ENCODE measurements at places on chromosomes 6 and 20.

DNA sequence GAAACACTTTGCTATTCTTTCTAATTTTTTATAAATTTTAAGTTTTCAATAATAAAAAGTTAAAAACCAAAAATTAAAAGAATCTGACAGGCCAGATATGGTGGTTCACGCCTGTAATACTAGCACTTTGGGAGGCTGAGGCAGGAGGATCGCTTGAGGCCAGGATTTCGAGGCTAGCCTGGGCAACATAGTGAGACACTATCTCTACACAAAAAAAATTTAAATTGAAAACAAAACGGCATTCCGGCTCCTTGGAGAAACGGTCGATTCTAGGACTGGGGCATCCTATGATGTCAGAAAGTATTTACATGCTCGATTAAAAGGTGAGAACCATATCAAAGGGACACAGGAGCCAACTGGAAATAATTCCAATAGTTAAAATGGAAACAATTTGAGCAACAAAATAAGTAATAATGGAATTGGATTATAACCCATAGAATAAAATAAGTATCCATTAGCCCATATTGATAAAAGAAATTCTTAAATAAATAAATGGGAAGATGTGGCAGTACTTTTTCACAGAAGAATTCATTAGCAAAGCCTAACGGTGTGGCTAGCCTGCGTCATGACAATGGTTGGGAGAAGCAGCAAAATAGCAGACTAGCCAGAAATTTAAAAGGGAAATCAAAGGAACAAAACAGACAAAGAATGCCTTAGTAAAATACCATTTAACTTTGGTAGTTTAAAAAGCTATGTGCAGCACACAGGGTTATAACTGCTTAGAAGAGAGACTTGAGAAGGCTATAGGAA lies 21.3 kb downstream of the HLA-E start:
- no peak for DNase-seq

DNA sequence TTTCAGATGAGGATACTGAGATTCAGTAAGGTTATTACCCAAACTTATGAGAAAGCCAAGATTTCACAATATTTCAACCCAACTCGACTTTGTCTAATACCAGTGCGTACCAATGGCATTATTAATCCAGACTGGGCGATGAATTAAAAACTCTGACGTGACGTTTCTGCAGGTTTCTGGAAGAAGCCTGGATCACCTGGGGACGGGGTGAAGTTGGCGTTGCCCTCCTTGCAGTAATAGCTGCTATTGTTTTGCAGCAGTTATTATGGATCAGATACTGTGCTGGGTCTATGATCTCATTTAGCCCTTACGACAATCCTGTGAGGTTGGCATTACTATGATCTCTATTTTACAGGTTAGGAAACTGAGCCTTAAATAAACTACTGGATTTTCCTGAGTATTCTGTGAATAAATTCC lies 569 bp upstream of the CDC5L start:
- no peak for DNase-seq

DNA sequence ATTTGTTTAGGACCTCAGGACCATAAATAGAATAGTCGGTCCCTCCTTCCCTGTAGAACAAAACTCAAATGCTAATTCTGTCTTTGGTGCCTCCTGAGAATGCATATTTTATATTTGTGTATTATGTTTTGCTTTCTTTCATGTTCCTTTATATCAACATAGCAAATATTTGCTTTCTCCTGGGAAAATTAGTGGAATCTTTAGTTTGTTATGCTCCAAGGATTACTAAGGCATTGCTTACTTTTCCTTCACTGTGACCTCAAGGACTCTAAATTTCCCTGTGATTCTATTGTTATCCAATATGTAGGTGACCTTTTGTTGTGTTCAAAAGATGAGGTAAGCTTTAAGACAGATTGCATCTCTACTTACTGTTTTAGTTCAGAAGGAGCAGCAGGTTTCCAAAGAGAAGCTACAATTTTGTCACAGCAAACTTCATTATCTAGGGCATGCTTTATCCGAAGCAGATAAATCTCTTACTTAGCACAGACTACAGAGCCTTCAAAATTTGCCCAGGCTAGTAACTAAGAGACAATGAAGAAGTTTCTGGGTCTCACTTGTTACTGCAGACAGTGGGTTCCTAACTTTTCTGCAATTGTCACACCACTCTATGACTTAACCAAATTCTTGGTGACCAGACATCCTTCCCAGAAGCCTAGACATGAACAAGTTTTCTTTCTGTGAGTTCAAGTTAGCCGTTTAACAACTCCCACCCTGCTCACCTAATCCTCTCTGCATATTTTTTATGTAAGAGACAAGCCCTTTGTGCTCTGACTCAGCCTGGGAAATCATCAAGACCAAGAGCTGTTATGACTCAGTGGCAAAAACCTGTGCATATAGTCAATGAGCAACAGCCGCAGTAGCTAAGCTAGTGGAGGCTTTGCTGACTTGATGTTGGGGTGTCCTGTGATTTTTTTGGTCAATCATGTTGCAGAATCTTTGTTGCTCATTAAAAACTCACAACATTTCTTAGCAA lies 378.8 kb downstream of the QKI start:
- no peak for DNase-seq

- DNase-seq = no peak
Observed at GRCh38 chr6:57019434-57019833, 27.1 kb upstream of the KIAA1586 start.

GRCh38 chr20:29742699-29743100 lies 1514.8 kb upstream of the DEFB115 start:
- no peak for DNase-seq

- no peak for DNase-seq
Observed at GRCh38 chr6:4585682-4586468, 190.3 kb upstream of the CDYL start.

- no peak for DNase-seq
Observed at GRCh38 chr6:82273295-82273694, 25.8 kb upstream of the IBTK start.

- DNase-seq = no peak
Observed at GRCh38 chr6:165833355-165833754, 170.3 kb upstream of the PDE10A start.

GRCh38 chr20:34305333-34306230 lies 2.4 kb upstream of the AHCY start:
- DNase-seq = no peak

DNA sequence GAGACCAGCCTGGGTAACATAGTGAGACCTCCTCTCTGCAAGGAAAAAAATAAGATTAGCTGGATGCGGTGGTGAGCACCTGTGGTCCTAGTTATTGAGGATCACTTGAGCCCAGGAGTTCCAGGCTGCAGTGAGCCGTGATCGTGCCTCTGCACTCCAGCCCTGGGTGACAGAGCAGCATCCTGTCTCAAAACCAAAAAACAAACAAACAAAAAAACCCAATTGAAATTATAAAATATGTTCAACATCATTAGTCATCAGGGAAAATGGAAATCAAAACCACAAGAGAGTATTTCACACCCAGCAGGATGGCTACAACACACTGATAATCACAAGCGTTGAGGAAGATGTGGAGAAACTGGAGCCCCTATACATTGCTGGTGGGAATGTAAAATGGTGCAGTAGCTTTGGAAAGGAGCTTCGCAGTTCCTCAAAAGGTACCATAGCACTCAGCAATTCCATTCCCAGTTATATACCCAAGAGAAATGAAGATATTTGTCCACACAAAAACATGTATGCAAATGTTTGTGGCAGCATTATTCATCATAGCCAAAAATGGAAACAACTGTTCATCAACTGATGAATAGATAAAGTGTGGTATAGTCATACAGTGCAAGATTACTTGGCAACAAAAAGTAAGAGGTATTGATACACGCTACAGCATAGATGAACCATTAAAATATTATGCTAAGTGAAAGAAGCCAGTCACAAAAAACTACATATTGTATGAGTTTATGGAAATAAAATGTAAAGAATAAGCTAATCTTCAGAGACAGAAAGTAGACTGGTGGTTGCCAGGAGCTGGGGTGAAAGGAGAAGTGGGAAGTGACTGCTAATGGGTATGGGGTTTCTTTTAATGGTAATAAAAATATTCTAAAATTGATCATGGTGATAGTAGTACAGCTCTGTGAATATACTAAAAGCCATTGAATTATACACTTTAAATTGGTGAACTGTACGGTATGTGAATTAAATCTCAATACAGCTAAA lies 38.7 kb upstream of the RIPOR2 start:
- no peak for DNase-seq

DNA sequence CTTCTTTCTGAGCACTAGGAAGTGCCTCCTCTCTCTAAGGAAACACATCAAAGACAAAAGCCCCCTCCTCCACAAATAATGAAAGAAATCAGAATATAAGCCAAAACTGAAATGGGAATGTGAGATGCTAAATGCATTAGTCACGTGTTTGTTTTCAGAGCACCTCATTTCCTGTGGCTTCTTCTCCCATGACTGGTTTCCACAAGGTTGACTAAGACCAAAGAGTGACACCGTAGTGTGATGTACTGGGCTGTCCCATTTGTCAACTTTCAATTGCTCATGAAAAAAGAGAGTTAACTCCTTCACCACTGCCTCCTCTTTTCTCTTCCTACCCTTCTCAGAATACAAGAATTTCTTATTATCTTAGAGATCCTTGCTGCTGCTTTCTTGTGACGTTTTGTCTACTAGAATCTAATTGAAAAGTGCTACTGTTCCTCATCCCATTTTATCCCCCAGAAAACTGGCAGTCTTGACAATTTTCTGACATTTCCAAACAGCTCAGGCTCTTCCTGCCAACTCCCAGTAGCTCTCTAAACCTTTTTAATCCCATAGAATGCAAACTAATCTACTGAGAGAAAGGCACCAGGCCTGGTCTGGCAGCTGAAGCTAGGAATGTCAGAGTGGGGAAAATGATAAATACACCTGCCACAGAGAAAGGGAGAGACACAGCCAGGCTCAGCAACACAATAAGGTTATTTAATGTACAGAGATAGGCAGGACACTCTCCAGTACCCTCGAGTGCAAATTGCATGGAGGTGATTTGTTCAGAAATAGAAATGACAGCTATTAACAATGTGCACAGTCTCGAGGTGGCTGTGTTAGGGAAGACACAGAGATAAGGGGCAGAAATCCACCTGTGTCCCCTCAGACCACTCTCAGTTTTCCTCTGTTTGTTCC lies 671.7 kb upstream of the NRSN1 start:
- no peak for DNase-seq

DNA sequence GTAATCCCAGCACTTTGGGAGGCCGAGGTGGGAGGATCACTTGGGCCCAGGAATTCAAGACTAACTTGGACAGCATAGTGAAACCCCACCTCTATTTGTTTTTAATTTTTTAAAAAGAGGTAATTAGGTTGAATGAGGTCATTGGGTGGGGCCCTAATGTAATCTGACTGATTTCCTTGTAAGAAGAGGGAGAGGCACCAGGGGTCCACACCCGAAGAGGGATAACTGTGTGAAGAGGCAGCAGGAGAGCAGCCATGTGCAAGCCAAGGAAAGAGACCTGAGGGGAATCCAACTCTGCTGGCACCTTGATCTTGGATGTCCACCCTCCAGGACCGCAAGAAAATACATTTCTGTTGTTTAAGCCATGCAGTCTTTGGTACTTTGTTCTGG lies 63.4 kb downstream of the QRSL1 start:
- no peak for DNase-seq

- no peak for DNase-seq
Observed at GRCh38 chr6:170102038-170102437, 188.8 kb downstream of the DLL1 start.

- DNase-seq = no peak
Observed at GRCh38 chr6:139744891-139745290, 370.4 kb upstream of the CITED2 start.

DNA sequence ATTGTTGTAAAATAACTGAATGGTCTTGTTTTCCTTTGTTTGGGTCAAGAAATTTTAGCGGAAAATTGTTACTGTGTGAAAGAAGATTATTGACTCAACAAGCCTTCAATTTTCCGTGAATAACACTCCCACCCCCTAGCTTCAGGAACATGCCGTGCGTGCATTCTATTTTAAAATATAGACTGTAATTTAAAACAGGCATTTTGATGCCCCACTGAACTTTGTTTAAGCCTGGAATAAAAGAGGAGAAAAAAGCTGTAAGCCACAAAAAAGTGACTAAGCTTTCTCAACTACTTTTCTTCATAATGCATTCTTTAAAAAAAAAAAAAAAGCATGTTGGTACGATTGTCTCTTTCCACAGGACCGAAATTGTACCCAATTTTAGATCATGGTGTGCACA lies 166.0 kb downstream of the ARID1B start:
- no peak for DNase-seq

GRCh38 chr6:14719270-14719669 lies 526.6 kb upstream of the JARID2 start:
- no peak for DNase-seq

DNA sequence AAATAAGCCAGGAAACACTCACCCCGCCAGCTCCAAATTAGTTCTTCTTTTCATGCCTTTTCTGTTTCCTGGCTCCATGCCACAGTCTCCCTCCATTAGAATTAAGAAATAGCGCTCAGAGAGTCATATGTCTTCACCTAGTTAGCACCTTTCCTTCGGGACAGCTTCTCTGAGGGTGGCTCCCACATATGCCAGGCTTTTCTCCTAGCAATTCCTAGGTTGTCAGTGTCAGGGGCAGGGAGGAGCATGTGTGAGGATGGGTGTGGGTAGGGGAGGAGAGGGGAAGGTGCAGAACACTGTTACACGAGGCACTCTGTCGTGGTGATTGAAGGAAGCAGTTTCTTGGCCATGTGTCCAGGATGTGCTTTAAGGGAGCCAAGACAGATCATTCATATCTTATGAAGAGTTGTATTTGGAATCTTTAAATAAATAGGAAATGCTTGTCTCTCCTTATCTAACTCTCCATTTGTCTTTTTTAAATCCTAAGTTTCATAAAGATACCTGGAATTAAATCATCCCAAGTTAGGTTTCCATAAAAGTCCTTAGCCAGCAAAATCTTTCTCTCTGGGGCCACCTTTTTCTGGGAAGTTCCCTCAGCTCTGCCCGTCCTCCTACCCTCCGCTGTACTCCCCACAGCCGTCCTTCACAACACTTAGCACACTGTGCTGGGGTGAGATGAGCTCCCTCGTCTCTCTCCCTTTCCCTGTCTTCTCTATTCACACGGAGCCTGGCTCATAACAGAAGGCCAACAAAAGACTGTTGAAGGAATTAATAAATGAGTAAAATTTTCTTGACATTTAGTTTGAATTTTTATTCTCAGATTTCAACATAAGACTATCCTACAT lies 361.0 kb downstream of the CD83 start:
- DNase-seq = no peak

- no peak for DNase-seq
Observed at GRCh38 chr6:36691612-36692011, 6.0 kb upstream of the RAB44 start.

DNA sequence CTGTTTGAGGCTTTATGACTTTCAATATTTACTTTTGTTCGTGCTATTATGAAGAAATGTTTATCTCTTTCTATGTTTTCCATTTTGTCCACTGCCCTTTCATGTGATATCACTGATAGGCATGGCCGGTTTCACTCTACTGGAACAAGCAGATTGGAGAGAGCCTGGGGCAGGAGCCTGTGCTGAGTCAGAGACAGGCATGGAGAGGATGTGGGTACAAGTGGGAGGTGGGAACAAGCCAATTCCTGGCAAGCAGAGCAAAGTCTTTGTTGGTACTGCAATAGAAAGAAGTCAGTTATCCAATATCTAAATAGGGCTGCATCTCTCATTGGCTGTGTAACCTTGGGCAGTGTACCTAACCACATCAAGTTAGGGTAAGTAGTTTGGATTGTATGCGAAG lies 545.6 kb upstream of the MAP3K7 start:
- no peak for DNase-seq
